Stimulated activated naive CD4-positive, alpha-beta T cell treated with Interleukin-2 at 50 U/mL for 16 hours (primary cell): ENCODE measurements at places on chromosomes 11 and 22.
A peak's percentile ranks its signal among the peaks of the same experiment; 100 is the strongest.

DNA sequence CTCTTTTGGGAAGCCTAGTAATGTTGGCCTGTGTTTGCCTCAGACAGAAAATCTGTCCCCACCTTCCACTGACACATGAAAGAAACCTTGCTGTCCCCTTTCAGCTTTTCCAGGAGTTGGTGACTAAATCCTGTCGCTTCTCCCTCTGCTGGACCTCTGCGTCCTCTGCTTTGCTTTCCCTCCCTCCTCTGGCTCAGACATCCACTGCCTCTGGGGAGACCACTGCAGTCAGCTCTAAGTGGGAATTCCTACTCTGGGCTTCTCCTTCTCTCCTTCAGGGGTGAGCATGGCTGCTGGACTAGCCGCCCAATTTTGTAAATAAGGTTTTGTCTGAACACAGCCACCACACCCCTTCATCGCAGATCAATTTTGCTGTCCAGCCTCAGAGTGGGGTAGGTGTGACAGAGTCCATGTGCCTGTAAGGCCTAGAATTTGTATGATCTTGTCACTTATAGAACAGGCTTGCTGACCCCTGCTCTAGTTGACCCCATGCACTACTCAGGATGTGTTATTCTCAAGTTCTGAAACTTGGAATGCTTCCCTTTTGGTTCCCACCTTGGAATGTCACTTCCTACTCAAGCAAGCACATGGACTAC lies 23.0 kb downstream of the LRRC74B start:
- DNase-seq = no peak

DNA sequence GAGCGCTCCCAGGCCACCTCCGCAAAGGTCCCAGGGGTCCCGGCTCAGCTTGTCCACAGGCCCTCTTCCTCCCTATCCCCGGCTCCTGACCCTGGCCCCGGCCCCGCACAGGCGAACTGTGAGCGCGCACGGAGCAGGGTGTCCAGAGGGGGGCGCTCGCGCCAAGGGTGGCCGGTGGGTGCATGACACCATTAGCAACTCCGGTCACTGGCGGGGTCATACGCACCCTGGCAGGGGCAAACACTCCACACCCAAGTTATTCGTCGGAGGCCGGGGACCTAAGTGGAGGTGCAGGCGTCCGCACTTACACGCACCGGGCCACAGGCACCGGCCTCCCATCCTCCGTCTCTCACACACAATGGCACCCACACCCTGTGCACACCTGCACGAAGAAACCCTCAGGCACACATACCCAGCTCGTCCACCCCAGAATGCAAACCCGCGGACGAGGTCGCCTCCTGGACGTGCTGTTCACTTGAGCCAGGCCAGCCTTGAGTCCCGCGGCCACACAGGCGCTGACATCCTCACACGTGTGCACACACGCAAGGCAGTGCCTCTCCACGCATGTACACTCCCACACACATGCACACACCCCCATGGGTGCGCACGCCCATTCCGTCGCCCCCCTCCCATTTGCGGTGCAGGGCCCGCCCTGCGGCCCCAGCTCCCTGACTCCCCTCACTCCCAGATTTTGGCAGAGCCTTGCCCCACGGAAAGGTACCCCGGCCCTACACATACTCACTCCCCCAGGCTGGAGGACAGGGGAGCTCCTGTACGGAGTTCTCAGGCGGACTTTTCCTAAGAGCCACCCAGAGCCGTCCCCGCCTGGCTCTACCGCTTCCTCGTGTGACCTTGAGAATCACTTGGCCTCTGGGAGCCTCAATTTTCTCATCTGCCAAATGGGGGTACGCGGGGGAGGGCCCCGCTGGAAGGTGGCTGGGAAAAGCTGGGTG lies at the start of gene RASGRP2:
RASGRP2 (minus strand) TSS at position 552 of the 953 bp plus-strand sequence. CDS start 1,276 bp downstream, outside the sequence.
- DNase-seq = peak; percentile 69

DNA sequence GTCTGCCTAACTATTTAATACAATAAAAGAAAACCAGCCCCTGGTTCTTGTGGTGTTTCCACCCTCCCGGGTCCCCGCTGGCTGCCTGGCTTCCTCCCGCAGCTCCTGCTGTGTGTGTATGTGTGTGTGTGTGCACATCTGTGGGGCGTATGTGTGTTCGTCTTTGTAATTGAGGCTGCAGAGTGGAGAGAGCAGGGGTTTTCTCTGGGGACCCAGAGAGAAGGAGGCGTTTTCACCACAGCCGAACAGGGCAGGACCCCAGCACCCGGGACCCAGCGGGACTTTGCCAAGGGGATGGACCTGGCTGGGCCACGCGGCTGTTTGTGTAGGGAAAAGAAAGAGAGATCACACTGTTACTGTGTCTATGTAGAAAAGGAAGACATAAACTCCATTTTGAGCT lies 42.7 kb downstream of the IGLL1 start:
- DNase-seq = no peak

DNA sequence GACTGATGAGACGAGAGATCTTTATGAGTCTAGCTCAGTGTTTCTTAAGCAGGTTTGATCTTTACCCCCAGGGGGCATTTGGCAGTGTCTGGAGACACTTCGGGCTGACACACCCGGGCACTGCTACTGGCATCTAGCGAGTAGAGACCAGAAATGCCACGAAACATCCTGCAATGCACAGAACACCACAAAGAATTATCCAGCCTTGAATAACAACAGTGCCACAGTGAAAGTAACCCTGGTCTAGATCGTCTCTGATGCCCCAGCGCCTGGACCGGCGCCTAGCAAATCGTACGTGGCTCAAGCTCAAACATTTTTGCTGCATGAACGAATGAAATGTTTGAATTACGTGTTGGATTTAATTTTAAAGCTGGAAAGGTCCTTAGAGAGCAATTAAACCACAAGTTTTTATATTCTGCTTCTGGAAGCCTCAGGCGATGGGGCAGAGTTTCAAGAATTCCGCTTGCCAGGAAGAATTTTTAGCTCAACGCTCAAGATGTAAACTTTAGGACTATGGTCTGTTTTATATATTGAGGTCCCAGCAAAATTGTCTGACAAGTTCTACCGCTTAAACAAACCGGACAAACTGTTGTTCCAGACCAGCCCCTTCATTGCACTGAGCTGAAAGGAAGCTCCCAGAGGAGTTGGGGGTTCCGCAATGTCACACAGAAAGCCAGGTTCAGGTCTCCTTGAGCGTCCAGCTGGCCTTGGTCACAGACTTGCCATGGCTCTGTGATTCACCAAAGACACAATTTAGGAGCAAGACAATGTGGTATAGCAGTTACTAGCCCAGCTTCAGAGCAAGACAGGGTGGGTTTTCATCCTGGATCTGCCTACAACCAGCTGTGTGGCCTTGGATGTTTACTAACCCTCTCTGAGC lies 44.2 kb upstream of the SMTN start:
- DNase-seq = no peak

- DNase-seq = no peak
Measured at GRCh38 chr11:12674571-12674935, 332 bp downstream of the TEAD1 start.

DNA sequence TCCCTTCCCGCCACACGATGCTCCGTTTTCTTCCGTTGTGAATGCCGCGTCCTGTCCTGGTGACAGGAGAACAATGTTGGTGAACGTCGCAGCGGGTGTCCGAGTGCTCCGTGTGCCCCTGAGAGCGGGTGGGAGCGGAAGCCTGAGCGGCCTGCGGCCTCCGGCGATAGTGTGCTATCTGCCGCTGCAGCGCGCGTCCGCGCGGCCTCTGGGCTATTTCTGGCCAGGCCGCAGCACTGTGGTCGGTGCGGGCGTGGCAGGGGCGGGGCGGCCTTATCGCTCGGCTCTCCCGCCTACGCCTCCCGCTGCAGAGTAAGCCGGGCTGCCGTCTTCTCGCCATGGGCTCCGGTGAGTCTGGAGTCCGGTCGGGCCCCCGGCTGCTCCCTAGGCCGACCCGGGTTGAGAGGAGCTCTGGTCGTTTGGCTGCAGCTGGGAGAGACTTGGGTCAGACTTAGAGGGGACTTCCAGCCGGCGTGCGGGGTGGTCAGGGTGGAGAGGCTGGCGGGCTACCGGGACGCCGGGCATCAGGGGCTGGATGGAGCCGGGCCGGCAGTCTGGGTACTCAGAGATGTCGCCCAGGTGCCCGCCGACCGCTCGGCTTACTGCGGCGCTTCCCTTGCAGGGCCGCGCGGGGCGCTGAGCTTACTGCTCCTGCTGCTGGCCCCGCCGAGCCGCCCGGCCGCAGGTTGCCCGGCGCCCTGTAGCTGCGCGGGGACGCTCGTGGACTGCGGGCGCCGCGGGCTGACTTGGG lies at the start of gene GP1BB:
GP1BB (plus strand) TSS at position 308 of the 751 bp plus-strand sequence; CDS start at position 339, 31 bp downstream.
- no peak for DNase-seq

DNA sequence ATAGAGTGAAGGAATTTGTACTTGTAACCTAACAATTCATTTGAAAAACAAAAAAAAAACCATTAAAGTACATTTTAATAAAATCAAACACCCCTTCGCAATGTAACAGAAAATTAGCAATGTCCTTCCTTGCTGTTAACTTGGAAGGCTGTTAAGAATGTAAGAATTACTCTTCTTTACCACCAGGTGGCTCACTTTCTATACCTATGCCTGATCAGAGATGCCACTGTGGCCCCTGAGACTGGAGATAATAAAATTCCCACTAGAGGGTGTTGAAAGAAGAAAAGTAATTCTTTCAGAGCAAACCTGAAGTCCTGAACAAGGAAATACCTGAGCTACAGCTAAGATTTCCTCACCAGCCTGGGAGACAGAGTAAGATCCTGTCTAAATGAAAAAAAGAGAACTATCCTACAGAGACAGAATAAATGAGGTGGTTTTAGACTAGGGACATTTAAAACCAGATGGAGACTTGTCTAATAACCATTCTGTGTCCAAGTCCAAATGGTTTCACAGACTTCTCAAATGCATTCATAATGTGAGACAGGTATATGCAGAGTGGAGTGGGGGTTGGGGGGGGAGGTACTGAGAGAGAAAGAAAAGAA lies 1089.3 kb downstream of the FAM181B start:
- no peak for DNase-seq

- DNase-seq = no peak
Measured at GRCh38 chr11:26951809-26952515, 42.0 kb upstream of the FIBIN start.

GRCh38 chr11:78213526-78214330 lies 25.0 kb downstream of the USP35 start:
- DNase-seq = no peak

DNA sequence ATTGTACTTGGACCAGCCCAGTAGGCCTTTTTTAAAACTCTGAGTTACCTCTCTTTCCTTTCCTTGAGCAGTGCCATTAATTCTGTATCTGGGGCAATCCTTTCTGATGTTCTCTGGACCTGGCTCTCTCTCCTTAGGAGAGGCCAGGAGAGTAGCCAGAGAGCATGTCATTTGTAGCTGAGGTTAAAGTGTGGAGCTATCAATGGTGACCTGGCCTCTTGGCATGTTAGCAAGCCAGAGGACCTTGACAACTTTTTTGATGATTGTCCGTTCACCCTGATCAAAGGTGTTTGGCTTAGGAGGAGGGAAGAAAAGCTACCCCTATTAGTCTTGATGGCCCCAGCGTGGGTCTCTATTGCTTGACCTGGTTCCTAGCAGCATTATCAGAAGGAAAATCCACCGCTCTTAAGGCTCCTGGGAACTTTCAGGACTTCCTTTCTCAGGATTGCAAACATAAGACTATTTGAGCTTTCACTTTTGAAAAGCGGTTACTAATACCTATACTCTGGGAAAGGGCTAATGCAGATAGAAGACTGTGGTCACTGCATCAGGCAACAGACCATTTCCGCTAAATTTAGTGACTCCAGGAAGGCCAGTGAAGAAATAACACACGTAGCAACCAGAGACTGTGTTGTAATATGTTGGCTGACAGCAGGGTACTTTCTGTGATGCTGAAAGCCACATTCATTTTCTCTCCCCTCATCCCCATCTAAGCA lies 18.2 kb downstream of the LIMK2 start:
- DNase-seq = no peak

DNA sequence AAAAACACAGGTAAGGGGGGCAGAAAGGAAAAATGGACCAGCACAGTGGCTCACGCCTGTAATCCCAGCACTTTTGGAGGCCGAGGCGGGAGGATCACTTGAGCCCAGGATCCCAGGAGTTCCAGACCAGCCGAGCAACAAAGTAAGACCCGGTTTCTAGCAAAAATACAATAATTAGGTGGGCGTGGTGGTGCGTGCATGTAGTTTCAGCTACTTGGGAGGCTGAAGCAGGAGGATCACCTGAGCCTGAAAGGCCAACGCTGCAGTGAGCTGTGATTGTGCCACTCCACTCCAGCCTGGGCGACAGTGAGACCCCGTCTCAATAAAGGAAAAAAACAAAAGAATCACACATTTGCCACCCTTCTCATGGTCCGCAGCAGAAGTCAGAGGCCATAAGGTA lies 519.4 kb downstream of the BRD1 start:
- no peak for DNase-seq

GRCh38 chr11:2200957-2201519 lies 29.4 kb upstream of the TH start:
- DNase-seq = no peak

DNA sequence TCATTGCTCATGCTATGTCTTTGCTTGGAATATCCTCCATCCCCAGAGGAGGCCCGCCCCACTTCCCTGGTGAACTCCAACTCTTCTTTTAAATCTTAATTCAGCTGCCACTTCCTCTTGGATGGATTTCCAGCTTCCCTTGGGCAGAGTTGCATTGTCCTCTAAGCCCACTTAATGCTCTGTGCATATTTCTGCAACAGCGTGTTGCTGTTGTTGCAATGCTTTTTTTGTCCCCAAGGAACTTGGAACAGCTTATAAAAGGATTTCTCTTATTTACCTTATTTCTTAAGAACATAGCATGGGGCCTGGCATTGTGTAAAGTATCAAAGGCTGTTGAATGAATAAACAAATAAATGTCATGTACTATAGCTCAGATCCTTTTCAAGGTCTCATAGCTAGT lies 507.4 kb downstream of the METTL15 start:
- no peak for DNase-seq

- no peak for DNase-seq
Measured at GRCh38 chr11:129163714-129164164, 28.4 kb downstream of the ARHGAP32 start.

GRCh38 chr11:29352273-29352795 lies 664.5 kb downstream of the KCNA4 start:
- DNase-seq = no peak

GRCh38 chr11:16820324-16821092 lies 82.1 kb downstream of the C11orf58 start:
- peak; percentile 58 for DNase-seq

DNA sequence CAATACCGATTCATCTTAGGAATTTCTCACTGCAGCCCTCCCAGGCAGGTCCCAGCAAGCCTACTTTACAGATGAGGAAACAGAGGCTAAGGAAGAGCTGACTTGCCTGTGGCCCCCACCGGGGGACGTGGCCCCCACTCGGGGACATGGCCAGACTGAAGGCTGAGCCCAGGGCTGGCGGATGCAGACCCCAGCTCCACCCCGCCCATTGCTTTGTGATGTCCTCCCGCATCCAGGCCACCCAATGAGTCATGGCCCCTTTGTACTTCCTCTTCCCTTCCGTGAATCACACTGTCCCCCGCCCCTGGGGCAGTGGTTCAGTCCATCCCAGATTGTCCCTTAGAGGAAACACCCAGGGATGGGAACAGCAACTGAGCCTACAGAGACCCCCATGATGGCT lies 116.0 kb upstream of the ANO1 start:
- DNase-seq = no peak
